ENCODE measurements at places on chromosomes 4 and X.

GRCh38 chr4:163110442-163110841 lies 56.2 kb downstream of the NAF1 start:
- DNase-seq: no peak

DNA sequence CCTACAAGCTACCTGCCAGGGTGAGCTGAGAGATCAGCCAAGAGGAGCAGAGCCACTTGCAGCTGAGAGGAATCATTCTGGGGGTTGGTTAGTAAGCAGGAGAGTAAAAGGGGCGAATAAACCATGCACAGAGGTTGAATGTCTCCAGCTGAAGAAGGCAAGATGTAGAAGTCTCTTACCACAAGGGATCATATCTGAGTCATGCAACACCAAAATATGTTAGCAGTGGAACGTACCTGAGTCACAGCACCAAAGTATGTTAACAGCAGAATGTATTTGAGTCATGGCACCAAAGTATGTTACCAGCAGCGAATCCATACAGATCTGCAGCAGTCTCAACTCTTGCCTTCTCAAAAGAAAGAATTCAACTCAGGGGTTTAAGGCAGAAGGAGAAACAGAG lies 29.9 kb downstream of the C4orf51 start:
- DNase-seq: no peak

- no peak for DNase-seq
Measured at GRCh38 chr4:1082215-1083182, 30.9 kb downstream of the RNF212 start.

- DNase-seq: no peak
Measured at GRCh38 chrX:107448625-107448997, 841 bp upstream of the FRMPD3 start.

DNA sequence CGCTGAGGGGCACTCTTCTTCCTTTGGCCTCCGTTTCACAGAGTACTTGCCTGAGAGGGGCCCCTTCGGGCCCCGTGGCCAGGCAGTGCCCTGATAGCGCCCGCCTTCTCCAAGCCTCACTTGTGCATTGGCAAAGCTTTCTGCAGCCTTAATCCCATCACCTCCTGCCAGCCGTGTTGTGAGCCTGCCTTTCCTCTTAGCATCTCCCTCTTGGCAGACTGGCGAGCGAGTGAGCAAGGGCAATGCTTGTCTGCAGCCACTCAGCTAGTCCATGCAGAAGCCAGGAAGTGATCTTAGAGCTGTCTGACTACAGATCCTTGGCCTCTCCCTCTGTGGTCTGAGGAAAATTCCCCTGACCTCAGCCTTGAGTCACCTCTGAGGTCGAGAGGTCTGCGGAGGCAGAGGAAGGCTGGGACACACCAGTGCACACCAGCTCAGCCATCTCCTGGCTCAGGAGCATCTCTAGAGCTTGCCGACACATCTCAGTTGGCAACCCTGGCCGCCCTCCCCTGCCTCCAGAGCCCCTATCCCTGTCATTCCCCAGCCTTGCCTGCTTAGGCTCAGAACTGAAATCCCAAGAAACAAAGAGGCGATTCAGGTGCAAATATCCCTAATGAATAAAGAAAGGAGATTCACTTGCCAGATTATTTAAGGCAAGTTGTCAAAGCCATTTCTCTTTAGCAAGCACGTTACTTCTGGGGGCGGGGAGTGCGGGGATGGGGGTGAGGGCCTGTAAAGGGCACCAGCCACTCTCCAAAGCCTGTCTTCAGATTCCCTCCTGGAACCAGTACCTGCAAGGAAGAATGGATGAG lies 143.5 kb upstream of the MAMLD1 start:
- DNase-seq: no peak

GRCh38 chr4:20391198-20391597 lies 139.5 kb downstream of the SLIT2 start:
- DNase-seq: no peak

DNA sequence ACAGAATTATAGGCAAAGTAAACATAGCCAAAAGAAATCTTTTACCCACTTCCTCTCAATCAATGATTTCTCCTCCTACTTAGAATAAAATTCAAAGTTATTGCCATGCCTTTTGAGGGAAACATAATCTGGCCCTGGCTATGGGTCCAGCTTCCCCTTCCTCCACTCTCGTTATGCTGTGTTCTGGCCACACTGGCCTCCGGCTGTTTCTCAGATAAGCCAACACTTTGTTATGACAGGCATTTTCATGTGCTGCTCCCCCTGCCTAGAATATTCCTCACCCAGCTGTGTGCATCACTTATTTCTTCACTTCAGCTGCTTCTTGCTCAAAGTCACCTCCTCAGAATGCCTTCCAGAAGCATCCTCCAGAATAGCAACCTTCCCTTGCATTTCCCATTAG lies 386.6 kb upstream of the AADAT start:
- DNase-seq: no peak

- DNase-seq: no peak
Measured at GRCh38 chr4:108703370-108703769, 53.0 kb downstream of the OSTC start.

DNA sequence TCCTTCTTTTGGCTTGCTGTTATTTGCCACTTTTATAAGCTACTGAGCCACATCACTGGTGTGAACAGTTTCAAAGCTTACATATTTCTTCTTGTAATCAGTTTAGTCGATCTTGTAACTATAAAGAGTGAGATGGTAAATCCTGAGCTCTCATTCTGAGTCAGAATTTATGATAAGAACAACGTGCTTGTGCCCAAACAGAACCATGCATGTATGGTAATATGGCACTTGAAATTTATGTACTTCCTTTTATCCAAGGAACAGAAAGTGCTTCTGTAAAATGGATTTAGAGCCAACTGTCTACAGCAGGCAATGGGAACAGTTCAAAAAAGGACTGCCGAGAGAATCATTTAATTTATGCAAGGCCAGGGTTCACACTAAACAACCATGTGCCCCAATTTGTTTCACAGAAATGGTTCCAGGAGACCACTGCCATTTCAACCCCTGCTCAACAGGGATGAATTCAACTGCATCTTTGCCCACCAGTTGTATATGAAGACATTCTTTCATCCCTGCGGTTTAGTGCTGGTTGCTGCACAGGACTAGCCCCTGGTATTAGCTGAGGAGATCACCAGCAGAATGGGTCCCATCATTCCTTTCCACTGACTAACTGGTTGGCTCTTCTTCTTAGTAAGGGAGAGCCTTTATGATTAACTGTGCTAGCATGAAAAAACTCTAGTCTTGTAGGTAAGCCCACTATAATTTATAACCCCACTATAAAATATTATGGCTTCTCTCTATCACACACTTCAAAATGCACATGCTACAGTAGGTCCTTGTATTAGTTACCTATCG lies 162.9 kb upstream of the PGRMC2 start:
- no peak for DNase-seq

GRCh38 chr4:168150420-168151050 lies 58.2 kb downstream of the ANXA10 start:
- DNase-seq: no peak

DNA sequence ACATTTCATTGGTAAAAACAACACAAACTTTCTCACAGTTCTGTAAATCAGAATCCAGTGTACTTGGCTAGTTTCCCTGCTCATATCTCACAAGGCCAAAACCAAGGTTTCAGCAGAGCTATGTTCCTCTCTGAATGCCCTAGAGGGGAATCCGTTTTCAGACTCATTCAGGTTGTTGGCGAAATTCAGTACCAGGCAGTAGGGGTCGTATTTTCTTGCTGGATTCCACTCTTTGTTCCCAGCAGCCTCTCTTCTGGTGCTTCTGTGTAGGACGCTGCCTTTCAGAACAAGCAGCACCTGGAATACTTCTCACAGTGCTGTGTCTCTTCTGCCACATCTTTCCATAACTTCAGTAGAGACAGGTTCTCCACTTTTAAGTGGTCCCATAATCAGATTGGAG lies 351.9 kb downstream of the PCDH18 start:
- no peak for DNase-seq

GRCh38 chrX:1106478-1107210 lies 105.8 kb downstream of the CRLF2 start:
- no peak for DNase-seq

GRCh38 chr4:79048878-79049277 lies 109.6 kb upstream of the PAQR3 start:
- no peak for DNase-seq

DNA sequence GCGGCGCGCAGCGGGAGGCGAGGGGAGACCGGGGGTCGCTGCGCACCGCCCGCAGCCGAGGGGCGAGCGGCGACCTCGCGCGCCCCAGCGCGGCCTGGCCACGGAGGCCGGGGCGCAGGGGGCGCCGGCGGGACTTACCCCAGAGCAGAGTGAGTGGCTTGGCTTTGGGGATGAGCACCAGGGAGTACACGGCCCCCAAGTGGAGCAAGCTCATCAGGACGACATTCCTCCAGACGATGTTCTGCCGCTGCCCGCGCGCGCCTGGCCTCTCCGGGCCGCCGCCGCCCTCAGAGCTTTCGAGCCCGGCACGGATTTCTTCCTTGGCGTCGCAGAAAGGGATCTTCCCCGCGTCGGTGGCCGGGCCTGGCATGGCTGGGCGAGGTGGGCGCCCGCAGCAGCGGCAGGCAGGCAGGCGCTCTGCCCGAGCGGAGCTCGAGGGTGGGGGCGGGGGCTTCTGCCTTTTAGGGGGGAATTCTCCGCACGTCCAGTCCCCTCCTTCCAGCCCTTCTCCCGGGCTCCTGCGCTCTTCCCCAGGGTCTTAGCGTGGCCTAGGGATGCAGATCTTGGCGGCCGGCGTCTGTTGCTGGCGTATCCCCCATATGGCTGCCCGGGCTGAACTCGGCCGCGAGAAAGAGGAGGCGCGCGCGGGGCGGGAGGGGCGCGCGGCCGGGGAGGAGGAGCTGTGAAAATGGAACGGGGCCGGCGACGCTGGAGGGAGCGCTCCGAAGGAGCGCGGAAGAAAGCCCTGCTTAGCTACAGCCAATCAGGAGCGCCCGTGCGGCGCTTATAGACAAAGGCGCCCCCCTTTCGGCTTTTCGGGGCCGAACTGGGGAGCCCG lies at the start of gene SCD5:
SCD5 (minus strand) TSS at position 629 of the 838 bp plus-strand sequence; CDS start at position 370, 259 bp downstream.
- no peak for DNase-seq

DNA sequence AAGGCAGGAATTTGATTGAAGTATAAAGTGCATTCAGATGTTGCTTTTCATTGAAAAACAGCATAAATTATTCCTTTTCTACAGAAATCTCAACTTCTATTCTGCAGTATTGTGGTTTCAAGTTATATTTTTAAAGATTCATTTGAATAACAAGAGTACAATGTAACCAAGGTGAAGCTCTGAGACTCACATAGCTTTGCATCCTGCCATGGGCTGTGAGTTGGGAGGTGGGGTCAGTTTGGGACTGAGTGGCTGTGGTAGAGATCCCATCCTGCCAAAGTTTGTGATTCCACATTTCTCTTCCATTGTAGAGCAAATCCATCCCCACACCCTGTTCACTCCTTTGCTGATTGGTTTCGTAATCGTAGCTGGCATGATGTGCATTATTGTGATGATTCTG lies 69.2 kb downstream of the KIT start:
- DNase-seq: no peak

DNA sequence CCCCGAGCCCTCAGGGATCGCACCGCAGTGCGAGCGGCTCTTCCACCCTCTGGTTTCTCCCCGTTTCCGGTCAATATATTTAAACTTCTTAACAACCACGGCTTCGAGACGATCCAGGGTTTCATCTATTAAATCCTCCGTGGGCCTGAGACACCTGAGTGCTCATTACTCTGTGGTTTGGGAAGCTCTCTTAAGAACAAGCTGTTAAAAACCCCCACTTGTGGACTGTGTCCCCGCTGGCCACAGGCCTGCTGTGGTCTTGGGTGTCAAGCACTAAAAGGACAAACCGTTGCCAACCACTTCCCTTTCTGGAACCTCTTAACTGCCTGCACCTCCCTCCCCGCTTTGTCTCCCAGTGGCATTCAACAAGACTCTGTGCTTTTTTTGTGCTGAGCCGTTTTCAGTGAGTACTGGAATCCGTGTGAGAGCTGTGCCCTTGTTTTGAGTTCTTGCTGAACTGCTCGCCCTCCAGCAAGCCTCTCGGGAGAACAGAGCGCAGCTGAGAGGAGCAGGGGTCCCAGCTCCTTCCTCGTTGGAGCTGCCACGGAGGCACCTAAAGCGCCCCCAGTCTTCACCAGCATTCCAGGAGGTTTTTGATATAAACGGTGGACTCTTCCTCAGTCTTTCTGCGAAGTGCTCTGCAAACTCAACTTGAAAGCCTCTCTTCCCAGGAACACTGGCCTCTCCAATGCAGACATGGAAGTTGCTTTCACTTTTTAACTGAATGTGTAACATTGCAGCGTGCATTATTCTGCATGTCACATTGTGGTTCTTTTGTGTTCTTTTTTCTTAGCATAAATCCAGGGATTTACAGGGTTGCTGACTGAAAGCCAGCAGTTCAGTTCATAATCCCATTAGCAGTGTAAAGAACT lies 691 bp upstream of the IGFBP7 start:
- DNase-seq: no peak

GRCh38 chr4:142493255-142494110 lies 352.6 kb downstream of the INPP4B start:
- no peak for DNase-seq

- DNase-seq: peak; percentile 40
Measured at GRCh38 chr4:153156263-153156662, 48.0 kb upstream of the TRIM2 start.

- no peak for DNase-seq
Measured at GRCh38 chr4:53009824-53010223, 147.7 kb downstream of the RASL11B start.

- DNase-seq: no peak
Measured at GRCh38 chr4:137614491-137614890, 82.2 kb upstream of the PCDH18 start.

- DNase-seq: no peak
Measured at GRCh38 chr4:164060456-164060855, 566.0 kb downstream of the TMA16 start.

DNA sequence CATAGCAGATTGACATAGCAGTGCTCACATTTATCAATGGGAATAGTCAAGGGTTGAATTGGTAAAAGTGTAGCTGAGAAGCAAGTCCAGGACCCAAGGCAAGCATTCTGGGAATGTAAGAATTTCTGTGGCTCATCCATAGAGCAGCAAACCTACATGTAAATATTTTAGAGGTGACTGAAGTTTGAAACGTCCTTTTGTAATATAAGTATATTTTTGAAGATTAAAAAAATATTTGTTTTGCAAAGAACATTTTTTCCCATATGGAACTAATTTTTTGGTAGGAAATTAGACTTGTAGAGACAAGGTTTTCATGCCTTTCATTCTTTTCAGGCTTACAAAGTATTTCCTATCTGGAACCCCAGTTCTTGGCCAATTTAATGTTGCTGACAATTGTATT lies 104.0 kb downstream of the TEX13A start:
- no peak for DNase-seq

GRCh38 chrX:136794080-136794479 lies 13.3 kb upstream of the ARHGEF6 start:
- no peak for DNase-seq

GRCh38 chrX:23287191-23287725 lies 47.4 kb upstream of the PTCHD1 start:
- no peak for DNase-seq

DNA sequence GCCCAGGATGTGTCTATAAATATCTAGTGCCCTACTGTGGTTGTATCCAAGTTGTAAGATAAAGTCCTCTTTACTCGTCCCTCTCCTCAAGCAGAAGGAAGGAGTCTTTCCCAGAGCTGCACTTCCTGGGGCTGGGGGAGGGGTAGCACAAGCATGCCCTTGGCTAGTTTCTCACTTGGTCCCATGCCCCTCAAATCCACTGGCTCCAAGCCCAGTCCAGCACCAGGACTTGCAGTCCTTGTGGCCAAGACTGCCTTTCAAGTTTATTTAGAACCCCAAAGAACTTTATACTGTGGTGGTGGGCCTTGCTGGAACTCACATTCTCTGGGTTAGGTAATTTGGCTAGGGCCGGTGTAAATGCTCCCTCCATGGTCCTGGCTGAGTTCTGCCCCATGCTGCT lies 43.2 kb upstream of the SLC10A4 start:
- no peak for DNase-seq

GRCh38 chr4:25489253-25489797 lies 112.3 kb downstream of the ANAPC4 start:
- DNase-seq: no peak

Measured in CD4-positive, alpha-beta T cell treated with Interleukin-6 at 100 ng/mL for 8 hours (primary cell).